ENCODE measurements at places on chromosomes 7 and 10.

DNA sequence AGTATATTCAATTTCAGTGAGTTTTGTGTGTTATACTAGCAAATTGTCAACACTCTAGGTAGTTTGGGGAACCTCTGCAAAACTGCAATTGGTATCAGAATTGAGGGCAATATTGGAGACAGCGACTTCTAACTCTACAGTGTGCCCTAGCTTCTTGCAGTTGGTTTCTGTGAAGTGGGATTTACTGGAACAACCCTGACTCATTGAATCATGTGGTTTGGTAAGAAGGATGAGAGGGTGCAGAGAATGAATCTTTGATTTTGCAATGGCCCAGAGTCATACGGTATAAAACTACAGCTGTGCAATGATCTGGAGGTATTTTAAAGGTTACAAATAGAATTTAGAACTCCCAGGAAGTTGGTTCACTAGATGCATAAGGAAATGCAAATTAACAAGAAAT, 129.1 kb upstream of the PPP1R3A start:
- DNase-seq: no peak

GRCh38 chr10:88870089-88870488, 10.0 kb upstream of the STAMBPL1 start:
- no peak for DNase-seq

DNA sequence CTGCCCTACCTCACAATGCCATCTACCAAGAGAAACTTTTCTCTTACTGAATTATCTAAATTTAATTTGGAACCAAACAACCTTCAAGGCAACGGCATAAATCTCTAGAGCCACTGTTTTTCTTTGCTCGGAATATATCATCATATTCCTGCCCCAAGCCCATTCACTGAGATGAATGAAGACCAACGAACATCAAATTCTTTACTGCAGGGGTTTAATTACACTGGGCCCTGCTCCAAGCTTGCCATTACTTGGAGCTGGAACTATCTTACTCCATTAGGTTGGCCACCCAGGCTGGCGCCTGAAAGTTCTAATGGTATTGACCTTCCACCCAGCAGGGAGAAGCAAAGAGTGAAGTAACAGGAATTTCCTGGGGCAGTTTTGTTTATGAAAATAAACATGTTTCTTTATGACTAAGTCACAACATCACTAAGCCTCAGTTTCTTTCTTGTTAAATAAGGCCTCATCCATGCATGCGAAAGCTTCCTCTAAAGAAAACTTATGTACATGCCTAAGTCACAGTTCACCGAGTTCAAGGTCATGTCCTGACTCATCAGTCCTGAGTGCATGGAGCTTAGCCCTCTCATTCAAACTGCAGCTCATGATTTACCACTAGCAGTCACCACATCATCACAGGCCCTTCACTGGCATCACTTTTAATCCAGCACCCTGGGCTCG, 42.1 kb upstream of the ANAPC16 start:
- DNase-seq: no peak

GRCh38 chr7:134350709-134351108, 34.0 kb upstream of the SLC35B4 start:
- DNase-seq: no peak

- no peak for DNase-seq
These were observed 4.0 kb downstream of the MORN4 start for GRCh38 chr10:97629289-97629688.

- no peak for DNase-seq
These were observed 5.4 kb upstream of the PTF1A start for GRCh38 chr10:23186697-23187096.

DNA sequence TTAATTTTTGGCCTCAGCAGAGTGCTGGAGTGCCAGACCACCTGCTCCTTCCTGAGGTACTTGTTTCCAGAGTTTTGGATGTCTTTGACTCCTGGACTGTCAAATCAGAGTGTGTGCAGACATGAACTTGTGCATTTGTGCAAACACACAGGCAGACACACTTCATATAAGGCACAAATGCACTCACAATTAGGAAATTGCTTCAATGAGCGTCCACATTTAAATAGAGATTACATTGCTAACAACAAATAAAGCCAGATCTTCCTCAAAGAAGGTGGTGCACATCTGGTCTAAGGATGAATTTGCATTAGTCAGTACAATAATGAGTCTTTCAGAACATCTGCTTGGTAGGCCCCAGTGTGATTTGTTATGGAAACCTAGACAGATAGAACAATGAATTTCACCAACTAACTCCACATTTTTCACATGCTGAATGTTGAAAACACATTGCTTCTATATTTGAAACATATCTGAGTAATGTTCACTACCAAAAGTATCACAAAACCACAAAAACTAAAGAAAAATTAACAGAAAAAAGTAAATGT, 266.7 kb upstream of the INHBA start:
- no peak for DNase-seq

- no peak for DNase-seq
These were observed 21.2 kb downstream of the RHEB start for GRCh38 chr7:151498495-151498894.

DNA sequence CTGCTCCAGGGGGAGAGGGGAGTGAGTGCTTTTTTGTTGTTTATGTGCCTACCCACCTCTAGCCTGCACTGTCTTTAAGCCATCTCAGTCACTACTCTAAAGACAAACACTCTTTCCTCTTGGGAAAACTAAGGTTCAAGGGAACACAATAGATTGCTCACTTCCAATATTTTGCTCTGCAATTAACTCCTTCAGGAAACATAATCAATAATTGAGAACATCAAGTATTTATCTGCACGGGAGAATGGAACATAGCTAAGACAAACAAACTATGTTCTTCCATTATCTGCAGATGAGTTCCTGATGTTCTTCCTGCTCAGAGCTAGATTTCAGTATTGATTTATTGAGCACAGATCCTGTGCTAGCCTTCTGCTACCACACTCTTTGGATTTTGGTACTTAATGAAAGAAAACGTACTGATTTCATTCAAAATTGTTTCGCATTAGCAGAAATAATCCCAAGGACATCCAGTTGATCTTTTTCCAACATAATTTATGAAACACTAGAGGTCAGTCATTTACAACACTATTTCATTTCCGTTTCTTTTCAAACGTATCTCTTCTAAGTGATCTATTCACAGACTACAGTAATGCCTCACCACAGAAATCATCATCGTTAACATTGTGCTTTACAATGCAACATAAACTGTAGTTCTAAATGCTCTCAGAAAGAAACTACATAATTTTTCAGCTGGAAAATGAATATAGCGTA, 8.3 kb downstream of the NEBL start:
- DNase-seq: no peak

- no peak for DNase-seq
These were observed 80.8 kb upstream of the PLXNA4 start for GRCh38 chr7:132656846-132657776.

GRCh38 chr10:66190413-66190812, 735.4 kb upstream of the LRRTM3 start:
- DNase-seq: no peak

DNA sequence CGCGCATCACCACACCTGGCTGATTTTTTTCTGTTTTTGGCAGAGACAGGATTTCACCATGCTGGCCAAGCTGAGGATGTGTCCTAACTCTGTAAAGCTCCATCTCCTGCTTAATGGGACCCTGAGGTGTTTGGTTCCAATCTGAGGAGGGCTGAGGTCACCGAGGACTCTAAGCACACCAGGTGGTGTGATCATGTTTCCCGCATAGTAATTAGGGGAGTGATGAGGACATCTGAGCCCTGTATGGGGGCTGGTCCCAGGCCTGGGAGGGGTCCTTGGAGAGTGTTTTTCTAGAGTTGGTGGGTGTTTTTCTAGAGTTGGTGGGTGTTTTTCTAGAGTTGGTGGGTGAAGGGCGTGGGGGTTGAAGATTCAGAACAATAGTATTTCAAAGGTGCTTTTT, 3.0 kb upstream of the ABHD11 start:
- DNase-seq: peak; percentile 95

DNA sequence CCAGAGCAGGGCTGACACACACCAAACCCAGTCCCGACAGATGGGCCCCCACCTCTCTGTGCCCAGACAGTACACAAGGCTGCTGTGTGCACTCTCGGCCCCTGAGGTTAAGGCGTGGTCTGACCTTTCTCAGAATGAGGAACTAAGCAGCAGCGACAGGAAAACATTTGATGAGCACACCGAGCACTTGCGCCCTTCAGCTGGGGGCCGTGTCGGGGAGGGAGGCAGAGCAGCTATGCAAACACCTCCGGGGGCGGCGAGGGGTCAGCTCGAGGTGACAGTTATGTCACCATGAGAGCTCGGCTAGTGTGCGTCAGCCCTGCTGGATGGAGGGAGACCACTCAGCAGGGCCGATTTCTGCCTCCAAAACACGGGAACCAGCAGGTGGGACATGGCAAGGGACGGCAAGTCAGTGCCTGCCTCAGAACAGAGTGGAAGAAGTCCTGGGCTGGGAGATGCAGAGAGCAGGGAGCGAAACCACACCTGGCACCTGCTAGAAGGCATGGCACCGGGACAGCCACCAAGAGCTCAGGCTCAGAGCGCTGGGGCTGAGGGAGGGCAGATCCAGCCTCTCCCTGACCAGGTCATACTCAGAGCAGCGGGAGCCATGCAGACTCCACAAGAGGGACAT, 57.4 kb downstream of the CHST15 start:
- DNase-seq: no peak

DNA sequence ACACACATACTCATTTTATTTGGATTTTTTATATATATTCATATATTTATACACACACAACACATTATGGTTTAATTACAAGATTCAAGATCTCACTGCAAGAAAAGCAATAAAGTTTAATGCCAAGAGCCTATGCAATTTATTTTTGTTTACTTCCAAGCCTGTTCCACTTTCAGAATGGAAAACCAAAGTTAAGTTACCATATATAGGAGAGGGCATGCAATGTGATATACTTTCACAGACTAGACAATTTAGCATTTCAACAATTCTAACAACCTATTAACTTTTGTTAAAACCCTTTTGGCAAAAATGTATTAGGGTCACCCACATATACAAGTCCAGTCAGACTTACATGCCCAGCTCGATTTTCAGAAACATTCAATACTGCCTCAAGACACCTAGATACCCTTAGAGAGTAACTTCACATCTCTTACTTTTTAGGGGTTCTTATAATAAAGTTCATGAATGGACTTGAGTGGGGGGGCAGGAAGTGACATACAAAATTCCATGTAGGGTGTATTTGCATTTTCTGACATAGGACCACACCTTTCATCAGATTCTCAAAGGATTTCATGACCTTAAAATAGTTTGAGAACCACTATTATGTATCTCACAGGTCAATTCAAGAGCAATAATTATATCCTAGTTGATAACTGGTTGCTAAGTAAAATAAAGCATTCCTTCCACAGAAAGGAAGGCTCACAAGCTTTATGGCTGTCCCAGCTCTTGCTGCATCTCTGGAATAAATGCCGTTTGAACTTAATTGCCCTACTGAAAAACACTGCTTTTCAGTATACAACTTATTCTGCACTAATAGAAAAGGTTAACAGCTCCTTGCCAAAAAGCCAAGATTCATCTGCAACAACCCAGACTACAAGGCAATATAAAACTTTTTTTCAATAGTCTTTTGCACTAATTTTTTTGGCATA, 2.5 kb downstream of the P4HA1 start:
- no peak for DNase-seq

DNA sequence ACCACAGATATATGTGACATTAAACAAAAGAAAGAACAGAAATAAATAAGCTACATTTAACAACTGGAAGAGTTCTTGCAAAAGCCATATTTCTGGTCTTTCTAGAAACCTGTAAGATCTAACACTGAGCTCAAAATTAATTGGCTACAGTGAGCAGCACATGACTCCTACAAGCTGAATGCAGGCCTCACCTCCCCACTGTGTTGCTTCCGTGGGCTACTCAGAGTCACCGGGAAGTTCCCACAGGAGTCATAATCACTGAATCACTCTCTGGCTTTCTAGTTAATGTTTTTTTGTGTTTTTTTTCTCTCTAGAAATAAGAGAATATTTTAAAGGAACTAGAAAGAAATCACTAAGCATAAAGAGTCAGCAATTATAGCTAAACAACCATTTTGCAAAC, 10.2 kb upstream of the MRPS24 start:
- no peak for DNase-seq

GRCh38 chr7:17986851-17987250, 40.8 kb downstream of the PRPS1L1 start:
- no peak for DNase-seq

DNA sequence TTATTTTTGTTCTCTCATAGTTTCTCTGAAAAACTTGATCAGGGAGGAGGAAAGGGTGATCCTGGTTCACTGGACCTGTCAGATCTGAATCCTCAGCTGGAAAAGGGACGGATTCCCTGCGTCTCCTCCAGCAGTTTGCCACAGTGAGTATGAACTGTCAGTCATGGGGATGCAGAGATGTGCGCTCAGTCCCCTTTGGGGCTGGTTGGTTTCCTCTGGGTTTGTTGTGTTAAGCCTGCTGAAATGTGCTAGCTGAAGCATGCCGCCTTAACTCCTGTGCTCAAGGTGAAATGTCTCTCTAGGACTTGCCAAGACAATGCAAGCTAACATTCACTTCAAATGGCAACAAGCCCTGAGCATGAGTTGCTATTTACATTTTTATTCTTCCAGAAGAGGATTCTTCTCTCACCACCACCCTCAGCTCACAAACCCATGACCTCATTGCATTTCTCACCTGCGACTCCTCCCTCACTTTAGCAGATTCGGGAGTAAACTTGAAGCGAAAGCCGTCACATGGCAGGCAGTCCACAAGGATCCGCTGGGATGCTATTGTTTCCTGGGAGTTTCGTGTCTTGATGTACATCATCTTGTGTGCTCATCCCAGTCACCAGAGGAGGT, 192.9 kb upstream of the FZD8 start:
- DNase-seq: no peak

- DNase-seq: no peak
These were observed 254.5 kb upstream of the RNF32 start for GRCh38 chr7:156386097-156386496.

DNA sequence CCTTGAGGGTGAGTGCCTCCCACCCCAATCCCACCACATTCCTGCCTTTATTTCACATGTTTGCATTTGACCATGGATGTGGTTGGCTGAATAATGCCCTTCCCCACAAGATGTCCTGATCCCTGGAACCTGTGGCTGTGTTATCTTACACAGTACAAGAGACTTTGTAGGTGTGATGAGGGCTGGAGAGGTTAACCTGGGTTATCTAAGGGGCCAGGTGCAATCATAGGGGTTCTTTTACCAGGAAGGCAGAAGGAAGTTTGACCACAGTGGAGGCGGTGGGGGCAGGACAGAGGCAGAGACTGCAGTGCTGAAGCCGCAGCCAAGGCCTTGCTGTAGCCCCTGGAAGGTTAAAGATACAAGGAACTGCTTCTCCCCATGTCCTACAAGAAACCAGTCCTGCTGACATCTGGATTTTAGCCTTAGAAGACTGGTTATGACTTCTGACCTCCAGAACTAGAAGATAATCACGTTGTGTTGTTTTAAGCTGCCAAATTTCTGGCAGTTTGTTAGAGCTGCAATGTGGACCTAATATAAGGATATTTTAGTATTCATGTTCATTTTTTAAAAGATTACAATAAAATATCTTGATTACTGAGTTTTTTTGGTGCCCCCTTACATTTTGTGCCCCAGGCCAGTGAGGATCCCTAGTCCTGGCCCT, 136.6 kb downstream of the ARHGAP22 start:
- no peak for DNase-seq
